ENCODE measurements at places on chromosomes 1 and 21.

DNA sequence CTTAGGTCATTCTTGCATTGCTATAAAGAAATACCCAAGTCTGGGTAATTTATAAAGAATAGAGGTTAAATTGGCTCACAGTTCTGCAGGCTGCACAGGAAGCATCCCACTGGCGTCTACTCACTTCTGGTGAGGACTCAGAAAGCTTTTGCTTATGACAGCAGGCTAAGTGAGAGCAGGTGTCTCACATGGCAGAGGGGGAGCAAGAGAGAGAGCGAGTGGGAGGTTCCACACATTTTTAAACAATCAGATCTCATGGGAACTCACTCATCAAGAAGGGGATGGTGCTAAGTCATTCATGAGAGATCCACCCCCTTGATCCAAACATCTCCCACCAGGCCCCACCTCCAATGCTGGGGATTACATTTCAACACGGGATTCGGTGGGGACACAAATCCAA lies 13.6 kb upstream of the RGS4 start:
- DNase-seq = no peak
- H3K4me1 ChIP-seq = no peaks in the 10 kb centered on the region
- H3K4me3 ChIP-seq = no peak overlapping the region
- no peak overlapping the region for H3K27ac ChIP-seq
- peaks cover 3% of the 10 kb centered on the region for H3K27me3 ChIP-seq

- H3K27me3 ChIP-seq = peaks cover 4% of the 10 kb centered on the region
- H3K27ac ChIP-seq = no peak overlapping the region
- H3K4me3 ChIP-seq = no peak overlapping the region
- peaks cover 6% of the 10 kb centered on the region for H3K4me1 ChIP-seq
- no peak for DNase-seq
- no peaks in the 10 kb centered on the region for H3K36me3 ChIP-seq
These were observed 65.2 kb downstream of the PSMG1 start for GRCh38 chr21:39118061-39118460.

DNA sequence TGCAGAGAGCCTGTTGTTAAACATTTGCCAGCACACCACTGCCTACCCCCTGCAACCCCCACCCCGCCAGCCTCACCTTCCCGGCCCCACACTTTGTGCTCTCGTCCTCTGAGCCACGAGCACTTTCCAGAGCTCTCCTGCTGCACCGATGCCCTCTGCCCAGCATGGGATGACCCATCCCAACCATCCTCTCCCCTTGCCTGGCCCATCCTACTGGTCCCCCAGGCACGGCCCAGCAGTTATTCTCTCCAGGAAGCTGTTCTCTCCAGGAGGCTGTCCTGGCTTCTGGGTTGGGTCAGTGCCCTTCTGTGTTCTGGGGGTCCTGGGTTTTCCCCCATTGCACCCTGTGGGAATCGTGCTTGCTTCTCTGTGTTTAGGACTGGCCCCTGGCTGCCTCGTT lies 60.1 kb upstream of the ABCG1 start:
- DNase-seq = no peak
- peaks cover 27% of the 10 kb centered on the region for H3K4me1 ChIP-seq
- H3K27ac ChIP-seq = no peak overlapping the region
- peaks cover 24% of the 10 kb centered on the region for H3K27me3 ChIP-seq

GRCh38 chr1:164702216-164702615 lies 143.2 kb downstream of the PBX1 start:
- no peaks in the 10 kb centered on the region for H3K36me3 ChIP-seq
- H3K27ac ChIP-seq = no peak overlapping the region
- H3K4me3 ChIP-seq = no peak overlapping the region
- no peaks in the 10 kb centered on the region for H3K4me1 ChIP-seq

GRCh38 chr1:38077523-38078147 lies 31.0 kb upstream of the POU3F1 start:
- no peak for DNase-seq
- no peaks in the 10 kb centered on the region for H3K4me1 ChIP-seq
- no peak overlapping the region for H3K27ac ChIP-seq
- no peaks in the 10 kb centered on the region for H3K36me3 ChIP-seq

DNA sequence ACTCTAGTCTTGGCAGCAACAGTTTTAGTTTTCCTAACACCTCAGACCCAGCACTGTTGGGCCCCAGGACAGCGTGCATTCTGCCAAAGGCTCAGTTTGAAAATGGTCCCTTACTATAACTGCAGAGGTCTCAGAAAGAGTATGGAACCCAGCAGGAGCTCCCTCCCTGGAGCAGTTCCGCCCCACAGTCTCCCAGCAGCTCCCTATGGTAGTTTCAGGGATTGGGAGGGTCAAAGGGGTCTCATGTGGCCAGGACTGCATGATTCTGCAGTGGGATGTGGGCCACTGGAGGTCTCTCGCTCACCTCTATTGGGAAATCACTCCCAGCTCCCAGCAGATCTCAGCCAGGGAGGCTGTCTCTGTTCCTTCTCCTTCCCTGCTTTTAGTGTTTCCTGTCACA lies 12.3 kb downstream of the LY9 start:
- H3K4me3 ChIP-seq = no peak overlapping the region
- H3K36me3 ChIP-seq = peaks cover 88% of the 10 kb centered on the region
- no peaks in the 10 kb centered on the region for H3K27me3 ChIP-seq

- H3K4me1 ChIP-seq = no peaks in the 10 kb centered on the region
- DNase-seq = no peak
- no peak overlapping the region for H3K27ac ChIP-seq
- no peak overlapping the region for H3K4me3 ChIP-seq
- H3K27me3 ChIP-seq = peaks cover 50% of the 10 kb centered on the region
- H3K36me3 ChIP-seq = no peaks in the 10 kb centered on the region
These were observed 144.4 kb upstream of the POU3F1 start for GRCh38 chr1:38190983-38191382.

DNA sequence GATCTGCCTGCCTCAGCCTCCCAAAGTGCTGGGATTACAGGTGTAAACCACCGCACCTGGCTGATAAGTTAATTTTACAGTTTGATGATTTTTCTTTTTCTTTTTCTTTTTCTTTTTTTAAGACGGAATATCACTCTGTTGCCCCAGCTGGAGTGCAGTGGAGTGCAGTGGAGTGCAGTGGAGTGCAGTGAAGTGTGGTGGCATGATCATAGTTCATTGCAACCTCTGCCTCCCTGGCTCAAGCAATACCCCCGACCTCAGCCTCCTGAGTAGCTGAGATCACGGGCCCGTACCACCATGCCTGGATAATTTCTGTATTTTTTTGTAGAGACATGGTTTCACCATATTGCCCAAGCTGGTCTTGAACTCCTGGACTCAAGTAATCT lies 84.4 kb upstream of the CXADR start:
- no peaks in the 10 kb centered on the region for H3K36me3 ChIP-seq
- DNase-seq = no peak
- H3K27me3 ChIP-seq = no peaks in the 10 kb centered on the region
- no peak overlapping the region for H3K27ac ChIP-seq
- H3K4me3 ChIP-seq = no peak overlapping the region

DNA sequence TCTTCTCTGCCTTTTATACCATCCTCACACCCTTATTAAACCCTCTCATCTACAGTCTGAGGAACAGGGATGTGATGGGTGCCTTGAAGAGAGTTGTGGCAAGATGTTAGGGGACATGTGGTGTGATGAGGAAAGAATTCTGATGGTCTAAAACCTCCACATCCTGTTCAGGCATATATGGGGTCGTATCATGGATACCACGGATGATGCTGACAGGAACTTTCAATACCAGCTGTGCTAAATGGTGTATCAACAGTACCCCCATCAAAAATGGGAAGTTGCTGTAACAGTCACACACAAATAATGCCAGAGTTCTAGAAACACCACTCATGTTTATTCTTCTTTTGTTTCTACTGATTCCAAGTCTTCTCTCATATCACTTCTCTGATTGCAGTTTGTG lies 12.9 kb downstream of the OR2T6 start:
- no peaks in the 10 kb centered on the region for H3K27me3 ChIP-seq
- no peaks in the 10 kb centered on the region for H3K4me1 ChIP-seq
- no peak for DNase-seq
- no peaks in the 10 kb centered on the region for H3K36me3 ChIP-seq

DNA sequence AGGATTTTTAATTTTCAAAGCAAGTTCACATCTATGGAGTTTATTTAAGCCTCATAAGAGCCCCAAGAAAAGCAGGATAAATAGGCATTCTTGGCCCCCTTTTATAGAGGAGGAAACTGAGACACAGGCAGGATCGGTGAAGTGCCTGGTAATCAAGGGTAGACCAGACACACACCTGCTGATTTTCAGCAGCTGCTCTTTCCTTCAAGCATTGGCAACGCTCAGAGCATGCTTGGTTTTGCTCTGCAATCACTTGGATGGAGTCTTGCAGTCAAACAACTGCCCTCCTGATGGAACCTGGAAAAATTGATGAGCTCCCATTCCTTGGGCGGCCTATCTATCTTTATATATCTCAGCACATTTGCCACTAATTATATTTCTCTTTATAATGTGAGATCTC lies 478.9 kb upstream of the CAMK1G start:
- no peak for DNase-seq
- H3K4me1 ChIP-seq = no peaks in the 10 kb centered on the region
- H3K27me3 ChIP-seq = peaks cover 7% of the 10 kb centered on the region
- no peak overlapping the region for H3K27ac ChIP-seq
- no peaks in the 10 kb centered on the region for H3K36me3 ChIP-seq

DNA sequence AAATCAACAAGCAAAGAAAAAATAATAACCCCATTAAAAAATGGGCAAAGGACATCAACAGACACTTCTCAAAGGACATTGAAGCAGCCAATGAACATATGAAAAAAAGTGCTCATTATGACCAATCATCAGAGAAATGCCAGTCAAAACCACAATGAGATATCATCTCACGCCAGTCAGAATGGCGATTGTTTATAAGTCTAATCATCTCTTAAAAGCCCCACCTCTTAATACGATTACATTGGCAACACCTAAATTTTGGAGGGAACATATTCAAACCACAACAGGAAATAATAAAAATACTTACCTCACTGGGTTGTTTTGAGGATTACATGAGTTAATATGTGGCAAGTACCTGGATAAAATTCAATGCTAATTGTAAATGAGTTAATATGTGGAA lies 57.1 kb upstream of the PLPPR4 start:
- H3K27ac ChIP-seq = no peak overlapping the region
- DNase-seq = no peak
- no peaks in the 10 kb centered on the region for H3K36me3 ChIP-seq
- no peaks in the 10 kb centered on the region for H3K27me3 ChIP-seq
- no peak overlapping the region for H3K4me3 ChIP-seq

DNA sequence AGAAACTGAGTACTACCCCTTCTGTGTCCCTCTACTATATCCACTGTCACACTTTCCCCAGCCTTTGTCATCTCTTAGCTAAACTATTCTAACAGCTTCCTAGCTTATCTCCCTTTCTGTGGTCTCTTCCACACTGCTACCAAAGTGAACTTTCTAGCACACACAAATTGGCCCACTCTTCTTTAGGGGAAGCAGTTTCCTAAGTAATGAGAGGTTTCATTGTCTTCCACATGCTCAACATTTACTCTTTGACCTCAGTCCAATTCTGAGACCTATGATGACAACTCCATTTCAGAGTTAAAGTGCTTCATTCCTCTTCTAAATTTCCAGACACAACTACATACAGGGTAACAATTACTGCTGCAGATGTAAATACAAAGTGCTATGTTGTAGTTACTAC lies 32.9 kb downstream of the SCYL3 start:
- H3K36me3 ChIP-seq = peaks cover 58% of the 10 kb centered on the region
- H3K27me3 ChIP-seq = no peaks in the 10 kb centered on the region
- H3K27ac ChIP-seq = no peak overlapping the region
- no peak overlapping the region for H3K4me3 ChIP-seq
- no peak for DNase-seq
- peaks cover 4% of the 10 kb centered on the region for H3K4me1 ChIP-seq

DNA sequence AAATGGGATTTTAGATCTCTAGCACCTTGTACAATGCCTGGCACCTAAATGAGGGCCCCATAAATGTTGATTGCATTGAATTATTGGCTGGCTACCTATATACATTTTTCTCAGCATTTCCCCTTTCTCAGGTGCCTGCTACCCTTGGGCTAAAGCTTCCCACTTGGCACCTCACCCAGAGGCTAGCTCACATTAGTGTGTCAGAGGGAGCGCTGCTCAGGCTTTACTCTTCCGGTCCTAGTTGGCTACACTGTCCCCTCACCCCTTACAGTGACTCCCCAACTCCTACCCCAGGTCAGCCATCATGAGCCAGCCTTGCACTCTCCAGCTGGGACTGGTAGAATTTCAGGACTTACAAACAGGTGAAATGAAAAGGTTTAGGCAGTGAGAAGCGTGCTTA lies 9.5 kb downstream of the TRAF5 start:
- no peak for DNase-seq
- peak overlapping the region; percentile 91 for H3K27ac ChIP-seq
- H3K4me1 ChIP-seq = peaks cover 90% of the 10 kb centered on the region
- peaks cover 56% of the 10 kb centered on the region for H3K36me3 ChIP-seq
- peak overlapping the region; percentile 60 for H3K4me3 ChIP-seq

DNA sequence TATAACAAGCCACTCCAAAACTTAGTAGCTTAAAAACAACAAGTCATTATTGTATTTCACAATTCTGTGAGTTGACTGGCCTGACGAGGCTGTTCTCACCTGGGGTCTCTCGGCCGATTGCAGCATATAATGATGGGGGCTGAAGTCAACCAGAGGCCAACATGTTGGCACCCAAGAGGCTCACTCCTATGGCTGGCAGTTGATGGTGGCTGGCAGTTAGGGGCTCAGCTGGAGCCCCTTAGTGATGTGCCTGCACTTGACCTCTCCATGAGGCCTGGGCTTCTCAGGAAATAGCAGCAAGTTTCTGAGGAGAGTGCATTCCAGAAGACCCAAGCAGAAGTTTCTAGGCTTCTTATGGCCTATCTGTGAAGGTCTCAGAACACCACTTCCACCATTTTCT lies 459.4 kb downstream of the NPHP4 start:
- no peaks in the 10 kb centered on the region for H3K36me3 ChIP-seq
- no peak overlapping the region for H3K4me3 ChIP-seq
- peaks cover 5% of the 10 kb centered on the region for H3K27me3 ChIP-seq
- H3K27ac ChIP-seq = no peak overlapping the region
- DNase-seq = no peak

GRCh38 chr1:27626031-27626935 lies 8.7 kb downstream of the FGR start:
- peaks cover 32% of the 10 kb centered on the region for H3K27me3 ChIP-seq
- peaks cover 31% of the 10 kb centered on the region for H3K4me1 ChIP-seq
- H3K36me3 ChIP-seq = no peaks in the 10 kb centered on the region
- H3K27ac ChIP-seq = no peak overlapping the region
- no peak overlapping the region for H3K4me3 ChIP-seq

GRCh38 chr1:175206687-175207086 lies 14.1 kb upstream of the KIAA0040 start:
- no peak overlapping the region for H3K27ac ChIP-seq
- peaks cover 2% of the 10 kb centered on the region for H3K36me3 ChIP-seq
- H3K27me3 ChIP-seq = no peaks in the 10 kb centered on the region
- DNase-seq = no peak
- H3K4me3 ChIP-seq = no peak overlapping the region

- peak overlapping the region; percentile 52 for H3K4me3 ChIP-seq
- H3K4me1 ChIP-seq = peaks cover 53% of the 10 kb centered on the region
- H3K27me3 ChIP-seq = no peaks in the 10 kb centered on the region
- H3K27ac ChIP-seq = no peak overlapping the region
- peaks cover 23% of the 10 kb centered on the region for H3K36me3 ChIP-seq
These were observed 3.6 kb downstream of the RGS1 start for GRCh38 chr1:192579010-192579738.

DNA sequence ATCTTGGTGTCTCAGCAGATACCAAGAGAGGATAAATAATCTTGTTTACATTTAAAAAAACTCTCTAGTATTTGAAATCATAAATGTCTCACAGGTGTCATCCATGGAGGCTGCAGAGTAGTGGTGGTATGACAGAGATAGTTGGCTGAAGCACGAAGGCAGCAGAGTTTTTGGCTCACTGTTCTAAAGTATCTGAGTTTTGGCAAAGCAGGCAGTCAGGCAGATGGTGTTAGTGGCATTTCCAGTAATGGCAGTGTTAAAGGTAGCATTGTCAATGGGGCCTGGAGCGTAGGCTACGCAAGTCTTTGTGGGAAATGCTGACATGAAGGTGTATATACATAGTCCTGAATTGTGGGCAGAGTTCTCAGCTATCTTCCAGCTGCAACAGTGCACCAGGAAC lies 68.5 kb upstream of the HSD17B7 start:
- no peak overlapping the region for H3K4me3 ChIP-seq
- DNase-seq = no peak
- no peaks in the 10 kb centered on the region for H3K4me1 ChIP-seq

All from activated naive CD4-positive, alpha-beta T cell treated with anti-CD3 and anti-CD28 coated beads, Interleukin-2, amount 10 ng/mL, durations not matched to agents 7 days and 5 days (primary cell).